ENCODE measurements at places on chromosomes 2 and 18.

DNA sequence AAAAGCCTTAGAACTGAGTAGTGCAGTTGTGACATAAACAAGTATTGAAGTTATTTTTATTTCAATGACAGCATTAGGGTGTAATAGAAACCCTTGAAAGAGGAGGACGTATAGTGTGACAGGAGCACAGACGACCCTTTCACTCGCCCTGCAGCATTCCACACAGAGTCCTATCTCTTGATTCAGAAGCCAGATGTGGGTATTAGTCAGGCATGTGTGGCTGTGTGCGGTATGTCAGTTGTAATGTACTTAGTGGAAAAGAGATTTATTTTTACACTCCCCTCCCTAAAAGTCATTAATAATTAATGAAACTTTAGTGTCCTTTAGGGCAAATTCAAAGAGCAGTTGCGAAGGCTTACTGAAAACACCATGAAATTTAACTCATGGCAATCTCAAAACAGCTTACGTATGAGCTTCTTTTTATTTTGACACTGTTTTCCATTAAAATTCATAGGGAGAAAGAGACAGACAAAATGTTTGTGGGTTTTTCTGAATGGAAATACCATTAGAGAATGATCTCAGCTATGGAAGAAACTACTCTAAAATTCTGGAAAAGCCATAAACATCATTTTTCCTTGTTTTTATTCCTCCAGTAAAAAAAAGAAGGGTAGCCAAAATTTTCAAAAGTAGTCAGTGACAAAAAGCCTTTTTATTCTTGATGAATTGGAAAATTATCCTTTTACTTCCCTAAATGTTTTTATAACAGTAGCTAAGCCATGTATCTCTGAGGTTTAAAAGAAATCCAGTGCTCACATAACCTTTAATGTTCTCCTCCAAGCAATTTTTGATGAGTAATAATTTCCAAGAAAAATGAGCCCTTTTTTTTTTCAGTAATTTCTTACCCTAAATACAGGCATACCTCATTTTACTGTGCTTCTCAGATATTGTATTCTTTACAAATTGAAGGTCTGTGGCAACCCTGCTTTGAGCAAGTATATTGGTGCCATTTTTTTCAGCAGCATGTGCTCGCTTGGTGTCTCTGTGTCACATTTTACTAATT is 84.0 kb upstream of the DSEL start:
- peak; percentile 84 for DNase-seq

DNA sequence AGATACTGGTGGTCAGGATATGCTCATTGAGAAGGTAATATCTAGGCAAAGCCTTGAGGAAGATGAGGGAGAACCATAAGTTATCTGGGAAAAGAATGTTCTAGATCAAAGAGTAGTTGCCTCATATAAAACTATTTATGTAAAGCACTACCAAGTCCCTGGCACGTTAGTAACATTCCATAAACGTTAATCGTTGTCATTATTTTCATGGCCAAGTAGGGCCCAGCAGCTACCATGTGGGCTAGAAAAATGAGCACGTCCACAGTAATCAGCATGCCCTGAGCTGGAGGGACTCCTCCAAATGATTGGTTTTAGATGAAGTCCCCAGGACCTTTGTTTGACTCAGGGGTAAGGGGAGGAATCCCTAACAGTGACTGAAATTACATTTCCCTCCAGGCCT is 32.7 kb upstream of the AFTPH start:
- DNase-seq = no peak

GRCh38 chr2:42013409-42013808 is 34.4 kb upstream of the PKDCC start:
- DNase-seq = no peak

GRCh38 chr18:77144046-77144445 is 11.5 kb upstream of the MBP start:
- DNase-seq = no peak

- DNase-seq = no peak
Observed at GRCh38 chr18:69097349-69097748, 299.5 kb downstream of the CCDC102B start.

- no peak for DNase-seq
Observed at GRCh38 chr18:35158728-35159450, 81.9 kb upstream of the ZNF397 start.

GRCh38 chr2:96534701-96535181 is 1.8 kb upstream of the ARID5A start:
- no peak for DNase-seq

All from choroid plexus epithelial cell (primary cell).